ENCODE measurements at places on chromosomes 5 and 9.

- no peak for DNase-seq
These were observed 32.5 kb downstream of the TAF11L14 start for GRCh38 chr5:17666726-17667235.

- DNase-seq: no peak
These were observed 45.8 kb upstream of the FTMT start for GRCh38 chr5:121805911-121806310.

GRCh38 chr9:37715260-37715659, 38.3 kb upstream of the TRMT10B start:
- DNase-seq: no peak

DNA sequence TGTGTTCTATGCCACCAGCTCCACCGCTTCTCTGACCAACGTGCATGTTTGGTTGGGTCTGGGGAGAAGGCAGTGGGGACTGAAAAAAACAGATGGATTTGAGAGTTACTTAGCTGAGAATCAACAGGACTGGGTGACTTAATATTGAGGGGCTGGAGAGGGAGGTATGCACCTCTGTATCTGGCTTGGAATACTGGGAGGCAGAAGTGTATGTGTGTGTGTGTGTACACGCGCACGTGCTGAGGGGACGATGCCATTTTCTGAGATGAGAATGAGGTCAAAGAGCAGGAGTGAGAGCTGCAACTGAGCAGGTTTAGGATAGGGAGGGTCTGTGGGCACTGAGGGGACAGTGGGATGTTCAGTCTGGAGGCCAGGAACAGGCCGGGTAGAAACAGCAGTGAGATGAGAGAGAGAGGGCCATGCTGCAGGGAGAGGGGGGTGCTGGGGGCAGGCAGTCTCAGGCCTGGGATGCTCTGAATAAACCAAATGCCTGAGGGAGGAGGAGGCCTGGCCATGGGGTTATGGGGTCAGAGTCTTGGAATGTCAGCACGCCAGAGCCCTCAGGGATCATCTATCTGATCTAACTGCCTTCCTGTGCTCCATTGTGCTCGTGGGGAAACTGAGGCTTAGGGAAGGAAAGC, 14.0 kb downstream of the PDGFRB start:
- DNase-seq: no peak

DNA sequence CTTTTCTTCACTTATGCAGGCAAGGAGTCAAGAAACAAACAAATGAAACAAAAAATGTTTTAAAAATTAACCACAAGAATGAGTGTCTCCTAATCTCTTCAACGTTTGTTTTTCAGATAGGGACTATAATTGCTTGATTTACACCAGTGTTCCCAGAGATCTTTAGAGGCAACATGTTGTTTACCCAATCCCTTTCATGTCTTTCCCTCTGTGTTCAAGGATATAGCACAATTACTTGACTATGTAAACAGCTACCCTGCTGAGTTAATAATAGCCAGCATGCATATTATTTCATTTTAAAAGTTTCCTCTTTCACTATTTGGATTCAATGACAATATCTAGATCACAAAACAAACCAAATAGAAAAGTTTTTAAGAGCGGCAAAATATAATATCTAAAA, 25.1 kb upstream of the SHISAL2B start:
- no peak for DNase-seq

- no peak for DNase-seq
These were observed 20.5 kb upstream of the TXN start for GRCh38 chr9:110276781-110277180.

GRCh38 chr5:26121338-26121737, 917.0 kb downstream of the CDH9 start:
- no peak for DNase-seq

- DNase-seq: no peak
These were observed 74.3 kb upstream of the SPEF2 start for GRCh38 chr5:35543408-35543807.

GRCh38 chr5:73607228-73607627, 18.8 kb upstream of the ARHGEF28 start:
- no peak for DNase-seq

- DNase-seq: no peak
These were observed 81.7 kb upstream of the SPTLC1 start for GRCh38 chr9:92196909-92197308.

GRCh38 chr9:98311541-98311940, 56.1 kb upstream of the TBC1D2 start:
- DNase-seq: no peak

- no peak for DNase-seq
These were observed 3.9 kb downstream of the MEGF9 start for GRCh38 chr9:120710110-120710981.

DNA sequence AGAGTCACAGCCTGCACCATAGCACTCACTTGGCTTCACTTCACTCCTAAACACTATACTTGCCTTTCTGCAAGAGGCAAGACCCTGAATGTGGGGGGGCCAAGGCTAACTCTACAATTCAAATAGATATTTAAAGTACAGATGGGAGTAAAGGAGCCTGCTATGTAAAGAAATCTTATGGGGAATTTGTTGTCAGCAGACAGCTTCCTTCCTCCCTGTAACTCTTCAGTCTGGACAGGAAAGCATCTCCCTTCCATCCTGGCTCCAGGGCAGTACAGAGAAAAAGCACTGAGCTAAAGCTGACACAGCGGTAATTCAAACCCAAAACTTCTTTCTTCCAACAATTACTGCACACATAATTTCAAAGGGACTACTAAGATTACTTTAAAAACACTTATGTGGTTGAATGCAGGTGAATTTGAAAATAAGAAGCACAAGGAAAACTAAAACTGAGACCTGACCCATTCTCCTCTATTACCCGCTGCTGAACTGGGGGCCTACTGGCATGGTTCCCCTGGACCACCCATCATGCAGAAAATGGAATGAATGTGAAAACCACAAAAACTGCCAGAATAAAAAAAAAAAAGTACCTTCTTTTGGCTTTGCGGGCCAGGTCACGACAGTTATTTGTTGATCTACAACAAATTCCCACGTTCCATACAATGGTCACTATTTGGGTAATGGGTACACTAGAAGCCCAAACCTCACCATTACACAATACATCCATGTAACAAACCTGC, 13.4 kb downstream of the VDAC1 start:
- no peak for DNase-seq

GRCh38 chr5:67209141-67209771, 12.7 kb upstream of the CD180 start:
- DNase-seq: no peak

DNA sequence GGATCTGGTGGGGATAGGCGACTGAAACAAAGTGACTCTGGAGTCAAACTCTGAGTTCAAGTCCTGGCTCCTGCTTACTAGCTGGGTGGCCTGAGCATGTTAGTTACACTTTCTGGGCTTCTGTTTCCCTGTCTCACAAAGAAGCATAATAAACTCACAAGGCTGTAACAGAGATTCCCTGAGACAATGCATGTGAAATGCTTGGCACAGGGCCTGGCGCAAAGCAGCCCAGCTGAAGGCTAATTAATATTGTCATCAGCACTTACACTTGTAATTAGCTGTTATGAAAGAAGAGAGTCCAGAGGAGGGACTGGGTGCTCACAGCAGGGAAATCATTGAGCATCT, 64.1 kb upstream of the SPOCK1 start:
- no peak for DNase-seq

DNA sequence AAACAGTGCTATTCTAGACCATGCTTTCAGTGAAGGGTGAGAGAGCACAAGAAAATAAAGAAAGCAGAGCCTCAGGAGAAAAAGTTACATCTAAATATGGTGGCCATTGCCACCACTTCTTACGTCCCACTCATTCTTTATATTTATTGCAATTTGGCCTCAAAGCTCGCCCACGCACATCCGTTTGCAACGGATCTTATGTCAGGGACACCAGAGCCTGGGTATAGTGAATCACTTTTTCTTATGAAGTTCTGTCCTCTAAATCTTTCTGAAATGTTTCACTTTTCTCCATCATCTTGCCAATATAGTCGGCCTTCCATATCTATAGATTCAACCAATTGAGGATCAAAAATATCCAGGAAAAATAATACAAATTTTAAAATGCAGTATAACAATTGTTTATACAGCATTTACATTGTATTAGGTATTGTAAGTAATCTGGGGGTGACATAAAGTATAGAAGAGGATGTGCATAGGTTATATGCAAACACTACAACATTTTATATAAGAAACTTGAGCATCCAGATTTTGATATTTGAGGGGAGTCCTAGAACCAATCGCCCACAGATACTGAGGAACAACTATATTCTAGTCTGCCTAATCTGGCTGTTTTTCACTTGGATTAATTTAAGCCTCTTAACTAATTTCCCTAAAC, 35.2 kb downstream of the GOLPH3 start:
- no peak for DNase-seq

DNA sequence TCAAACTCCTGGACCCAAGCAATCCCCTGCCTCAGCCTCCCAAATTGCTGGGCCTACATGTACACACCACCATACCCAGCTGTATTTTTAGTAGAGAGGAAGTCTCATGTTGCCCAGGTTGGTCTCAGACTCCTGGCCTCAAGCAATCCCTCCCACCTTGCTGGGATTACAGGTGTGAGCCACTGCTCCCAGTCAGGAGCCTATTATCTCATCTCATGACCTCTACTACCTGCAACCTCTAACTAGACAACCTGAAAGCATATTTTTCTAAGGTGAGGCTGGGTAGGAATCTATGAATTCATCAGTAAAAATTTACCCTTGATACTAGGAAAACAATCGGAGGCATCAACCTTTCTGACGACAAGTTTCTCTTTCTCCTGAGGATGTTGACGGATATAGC, 10.0 kb downstream of the FAM13B start:
- DNase-seq: no peak

- no peak for DNase-seq
These were observed 277.4 kb downstream of the KIF4B start for GRCh38 chr5:155290937-155291336.

DNA sequence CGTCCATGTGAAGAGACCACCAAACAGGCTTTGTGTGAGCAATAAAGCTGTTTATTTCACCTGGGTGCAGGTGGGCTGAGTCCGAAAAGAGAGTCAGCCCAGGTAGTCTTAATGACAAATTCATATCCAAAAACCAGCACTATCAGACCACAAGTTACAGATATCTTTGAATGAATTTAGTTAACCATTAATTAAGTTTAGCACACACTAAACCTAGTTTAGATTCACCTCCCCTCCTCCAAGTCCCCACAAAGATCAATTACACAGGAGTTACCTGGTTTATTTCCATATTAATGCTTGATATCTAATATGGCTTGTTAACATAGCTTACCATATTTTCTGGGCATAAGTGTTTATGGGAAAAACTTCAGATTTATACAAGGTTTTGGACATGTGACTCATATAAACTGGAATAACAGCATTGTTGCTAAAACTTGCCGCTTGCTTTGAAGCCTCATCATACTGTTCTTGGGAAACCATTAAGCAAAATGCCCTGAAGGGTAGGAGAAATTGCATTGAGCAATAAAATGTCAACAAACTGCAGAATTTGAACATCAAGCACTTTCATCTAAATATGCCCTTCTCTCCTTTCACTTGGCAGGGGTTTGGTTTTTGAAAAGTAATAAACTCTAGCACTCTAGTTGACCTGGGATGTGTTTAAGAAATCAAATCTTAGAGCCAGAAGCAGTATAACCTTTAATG, 166.9 kb downstream of the SNCAIP start:
- no peak for DNase-seq

- no peak for DNase-seq
These were observed 92.6 kb downstream of the EFNA5 start for GRCh38 chr5:107578051-107578635.

GRCh38 chr5:93192087-93192486, 388.9 kb downstream of the NR2F1-AS1 start:
- no peak for DNase-seq

GRCh38 chr9:70228118-70228517, 30.7 kb upstream of the SMC5 start:
- no peak for DNase-seq

DNA sequence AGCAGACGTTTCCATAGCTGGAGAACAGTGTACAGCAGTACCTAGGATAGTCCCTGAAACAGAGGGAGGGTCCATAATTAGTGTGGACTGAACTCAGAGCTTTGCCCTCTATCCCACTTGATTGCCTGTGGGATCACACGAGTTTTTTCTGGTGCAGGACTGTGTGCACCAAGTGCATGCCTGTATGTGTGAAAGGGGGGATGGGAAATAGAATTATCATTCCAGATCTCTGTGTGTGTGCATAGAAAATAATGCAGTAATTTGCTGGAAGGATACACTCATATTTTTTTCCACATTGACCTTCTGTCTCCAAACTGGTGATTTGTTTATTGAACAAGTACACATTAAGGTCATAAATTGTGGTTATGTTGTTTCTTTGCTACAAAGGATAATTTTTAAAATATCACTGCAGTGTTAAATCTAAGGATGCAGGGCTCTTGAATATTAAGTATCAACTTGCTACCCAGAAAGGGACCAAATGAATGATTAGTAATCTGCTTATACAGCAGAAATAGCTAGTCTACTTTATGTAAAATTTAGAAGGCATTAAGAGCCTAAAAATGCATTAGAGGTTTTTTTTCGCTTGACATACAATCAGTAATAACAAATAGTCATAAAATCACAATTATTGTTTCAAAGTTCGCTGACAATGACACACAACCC, 292.9 kb downstream of the CDH18 start:
- no peak for DNase-seq

- DNase-seq: no peak
These were observed 186.7 kb downstream of the MAT2B start for GRCh38 chr5:163692091-163692490.

DNA sequence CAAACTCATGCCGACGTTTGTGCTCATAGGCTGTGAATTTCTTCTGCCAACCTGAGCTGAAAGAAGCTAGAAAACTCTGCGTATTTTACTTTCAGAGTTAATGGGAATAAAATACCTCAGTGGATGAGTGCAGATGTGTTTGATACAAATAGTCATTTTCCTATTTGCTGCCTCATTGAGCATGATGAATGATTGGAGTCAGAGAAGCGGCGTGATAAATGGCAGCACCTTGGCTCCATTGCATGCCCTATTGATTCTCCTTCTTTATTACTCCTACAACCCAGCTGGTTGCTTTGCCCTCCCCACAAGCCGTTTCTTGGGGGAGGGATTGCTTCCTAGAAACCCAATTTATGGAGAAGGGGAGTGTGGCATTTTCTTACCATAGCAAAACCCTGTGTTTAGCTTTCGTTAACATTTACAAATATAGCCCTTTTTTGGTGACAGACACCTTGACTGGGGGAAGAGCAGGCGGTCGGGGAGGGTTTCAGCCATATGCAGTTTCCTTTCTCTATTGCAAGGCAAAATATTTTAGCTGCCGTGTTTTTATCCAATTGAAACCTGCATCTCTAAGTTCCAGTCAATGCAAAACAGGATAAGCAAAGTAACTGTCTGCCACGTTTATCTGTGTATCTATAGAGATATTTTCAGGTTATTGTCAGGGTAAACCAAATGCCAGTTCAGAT, 93.1 kb upstream of the TBCA start:
- no peak for DNase-seq

DNA sequence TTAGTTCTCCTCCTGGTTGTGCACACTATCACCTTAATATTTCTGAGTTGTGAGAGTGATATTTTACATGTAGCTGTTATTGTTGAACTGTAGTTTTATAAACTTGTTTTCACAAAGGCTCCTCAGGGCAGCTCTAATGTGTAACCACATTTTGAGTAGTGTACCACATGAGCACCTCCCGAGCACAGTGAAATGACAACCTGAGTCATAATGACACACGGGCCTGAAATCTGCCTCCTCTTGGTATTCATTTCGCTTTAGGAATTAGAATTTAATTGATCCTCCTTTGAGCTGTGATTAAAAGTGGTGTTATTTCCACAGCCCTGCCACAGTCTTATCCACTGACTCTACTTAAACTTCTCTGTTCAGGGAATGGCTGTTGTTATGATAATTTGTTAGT, 7.9 kb downstream of the MTRR start:
- no peak for DNase-seq

- no peak for DNase-seq
These were observed 8.2 kb downstream of the HEXB start for GRCh38 chr5:74693191-74693590.

GRCh38 chr9:109969011-109969410, 189.0 kb downstream of the PALM2AKAP2 start:
- DNase-seq: no peak
